ENCODE measurements at places on chromosomes 12 and 14.

DNA sequence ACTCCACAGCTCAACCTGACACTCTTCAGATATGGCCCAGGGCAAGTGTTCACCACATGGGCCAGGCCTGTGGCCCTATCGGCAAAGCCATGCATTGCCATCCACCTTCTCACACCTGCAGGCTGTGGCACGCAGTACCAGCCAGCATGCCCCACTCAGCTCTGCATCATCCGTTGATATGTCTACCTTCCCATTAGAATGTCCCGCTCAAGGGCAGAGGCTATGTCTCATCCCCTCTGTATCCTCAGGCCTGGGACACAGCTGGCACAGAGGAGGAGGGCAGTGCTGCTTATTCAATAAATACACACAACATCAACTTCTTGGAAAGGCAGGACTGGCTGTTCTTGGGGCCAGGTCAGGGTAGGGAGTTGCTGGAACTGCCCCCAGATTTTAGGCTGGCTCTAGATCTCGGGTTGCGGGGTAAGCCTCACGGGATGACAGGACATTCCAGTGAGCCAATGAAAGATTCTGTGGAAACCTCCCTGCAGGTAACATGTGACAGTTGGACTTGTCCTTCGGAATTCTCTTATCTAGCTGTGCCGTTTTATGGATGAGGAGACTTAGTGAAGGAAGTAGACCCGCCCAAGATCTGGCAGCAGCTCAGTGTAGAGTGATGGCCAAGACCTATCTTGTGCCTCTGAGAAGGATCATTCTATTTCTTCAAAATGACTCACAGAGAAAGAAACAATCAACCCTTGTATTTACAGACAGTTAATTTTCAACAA lies 25.6 kb downstream of the SYNE3 start:
- DNase-seq, result no peak

DNA sequence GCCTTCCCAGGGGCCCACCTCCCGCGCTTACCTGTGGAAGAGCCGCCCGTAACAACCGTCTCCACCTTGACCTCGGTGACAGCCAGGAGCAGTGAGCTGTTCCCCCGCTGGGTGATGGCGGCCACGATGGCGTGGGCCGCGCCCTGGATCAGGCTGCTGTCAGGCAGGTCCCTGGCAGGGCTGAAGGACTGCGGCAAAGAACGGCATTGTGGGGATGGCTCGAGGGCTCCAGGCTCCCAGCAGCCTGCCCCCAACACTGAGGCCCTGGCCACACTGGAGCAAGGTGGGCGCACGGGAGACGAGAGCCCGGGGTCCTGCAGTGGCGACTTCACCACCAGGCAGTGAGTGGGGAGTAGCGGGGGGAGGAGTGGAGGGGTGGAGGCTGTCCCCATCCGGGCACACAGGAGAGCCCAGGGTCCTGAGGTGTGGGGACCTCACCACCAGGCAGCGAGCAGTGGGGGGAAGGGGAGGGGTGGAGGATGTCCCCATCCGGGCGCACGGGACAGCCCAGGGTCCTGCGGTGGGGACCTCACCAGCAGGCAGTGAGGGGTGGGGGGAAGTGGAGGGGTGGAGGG lies 25.0 kb downstream of the JAG2 start:
- no peak for DNase-seq

- DNase-seq, result no peak
Observed at GRCh38 chr12:111339321-111339938, 29.5 kb downstream of the PHETA1 start.

DNA sequence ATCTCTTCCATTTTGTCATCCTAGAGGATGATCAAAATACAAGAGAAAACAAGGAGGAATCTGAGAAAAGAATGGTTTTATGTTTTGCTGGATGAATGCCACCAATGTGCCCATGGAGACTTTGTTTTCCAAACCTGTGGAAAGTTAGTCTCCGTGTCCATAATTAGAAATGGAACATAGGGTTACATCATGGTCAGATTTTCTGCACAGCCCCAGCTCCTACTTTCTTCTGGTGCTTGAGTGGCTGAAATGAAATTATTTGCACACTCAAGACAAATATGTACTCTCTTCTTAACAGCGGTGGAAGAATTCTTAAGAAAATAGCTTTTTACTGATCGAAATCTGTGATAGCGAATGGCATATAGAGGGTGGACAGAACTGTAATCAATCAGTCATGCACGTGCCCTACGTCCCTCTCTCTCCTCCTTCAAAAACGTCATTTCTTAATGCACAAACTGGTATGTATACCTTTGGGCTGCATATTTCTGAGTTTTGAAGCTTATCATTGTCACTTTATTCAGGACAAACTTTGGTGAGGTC lies 825.2 kb downstream of the AACS start:
- no peak for DNase-seq

GRCh38 chr14:100290607-100291304 lies 15.5 kb downstream of the SLC25A29 start:
- DNase-seq, result no peak

- no peak for DNase-seq
Observed at GRCh38 chr12:66149702-66150398, 19.3 kb upstream of the LLPH start.

DNA sequence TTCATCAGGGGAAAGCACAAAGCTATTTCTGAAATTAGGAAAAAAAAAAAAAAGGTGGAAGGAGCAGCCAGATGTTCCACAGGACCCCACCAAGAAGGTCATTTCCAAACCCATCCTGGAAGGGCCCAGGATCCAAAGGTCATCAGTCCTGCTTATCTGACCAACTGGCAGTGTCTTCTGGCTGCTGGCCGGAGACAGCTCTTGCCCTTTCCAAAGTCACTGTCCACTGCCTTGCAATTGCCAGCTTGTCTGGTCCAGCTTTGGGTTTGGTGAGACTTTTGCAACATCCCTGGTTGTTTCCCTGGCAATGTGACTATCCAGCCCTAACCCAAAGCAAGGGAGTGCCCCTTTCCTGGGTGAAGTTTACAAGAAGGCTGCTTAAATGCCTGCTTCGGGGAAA lies 18.9 kb upstream of the HSPB8 start:
- DNase-seq, result no peak

DNA sequence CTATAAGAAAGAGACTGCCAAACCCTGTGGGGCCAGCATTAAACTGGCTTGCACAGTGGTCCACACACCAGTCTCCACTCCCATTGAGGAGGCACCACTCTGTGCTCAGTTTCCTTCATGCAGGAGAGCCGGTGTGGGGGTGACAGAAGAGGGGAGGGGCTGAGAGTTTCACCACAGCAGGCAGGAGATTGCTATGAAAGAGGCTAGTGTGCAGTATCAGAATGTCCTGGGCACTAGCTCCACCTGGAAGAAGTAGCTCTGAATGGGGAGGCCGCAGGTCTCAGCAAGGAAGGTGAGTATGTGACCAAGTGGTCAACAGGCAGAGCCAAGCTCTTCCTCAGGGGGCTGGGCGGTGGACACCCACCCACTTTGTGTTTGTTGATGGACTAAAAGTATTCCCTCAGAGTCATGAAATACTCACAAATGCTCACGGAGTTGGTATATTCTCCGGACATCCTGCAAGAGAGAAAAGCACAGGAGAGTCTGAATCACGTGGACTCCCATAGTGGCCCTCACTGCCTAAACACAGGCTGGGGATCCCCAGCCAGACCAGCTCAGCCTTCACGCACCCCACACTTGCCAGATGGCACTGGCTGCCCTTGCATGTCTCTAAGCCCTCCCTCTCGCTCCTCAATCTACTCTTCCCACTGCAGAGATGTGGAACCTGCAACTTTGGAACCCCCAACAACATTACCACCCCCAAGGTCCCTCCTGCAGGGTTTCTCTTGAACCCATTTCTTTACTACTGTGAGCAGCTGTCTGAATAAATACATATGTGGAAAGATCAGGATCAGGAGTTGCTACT lies 7.8 kb upstream of the KRT72 start:
- no peak for DNase-seq

GRCh38 chr14:103544388-103545218 lies 15.6 kb downstream of the TRMT61A start:
- peak; percentile 27 for DNase-seq

DNA sequence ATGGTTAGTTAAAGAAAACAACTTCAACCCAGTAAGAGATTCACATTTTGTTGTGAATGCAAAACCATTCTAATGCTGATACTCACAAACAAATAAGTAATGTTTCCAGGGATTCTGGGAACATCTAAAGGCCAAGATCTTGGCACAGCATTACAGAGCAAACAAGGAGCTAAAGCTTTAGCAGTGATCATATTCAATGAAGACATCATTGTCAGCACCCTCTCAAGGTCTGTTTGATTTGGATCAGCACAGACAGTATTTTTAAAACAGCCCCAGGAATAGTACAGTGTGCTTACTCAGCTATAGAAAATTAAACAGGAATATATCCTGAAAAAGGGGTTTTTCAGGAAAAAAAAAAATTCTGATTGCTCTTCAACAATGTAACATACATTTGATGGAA lies 71.4 kb downstream of the TMEM260 start:
- DNase-seq, result no peak

All from tibial artery (tissue), 4 donors.